ENCODE measurements at places on chromosomes 1 and 21.

- no peak for DNase-seq
Measured at GRCh38 chr1:36576551-36577110, 93.9 kb upstream of the CSF3R start.

- peak; percentile 49 for DNase-seq
Measured at GRCh38 chr1:40848530-40849189, 13.5 kb downstream of the CITED4 start.

DNA sequence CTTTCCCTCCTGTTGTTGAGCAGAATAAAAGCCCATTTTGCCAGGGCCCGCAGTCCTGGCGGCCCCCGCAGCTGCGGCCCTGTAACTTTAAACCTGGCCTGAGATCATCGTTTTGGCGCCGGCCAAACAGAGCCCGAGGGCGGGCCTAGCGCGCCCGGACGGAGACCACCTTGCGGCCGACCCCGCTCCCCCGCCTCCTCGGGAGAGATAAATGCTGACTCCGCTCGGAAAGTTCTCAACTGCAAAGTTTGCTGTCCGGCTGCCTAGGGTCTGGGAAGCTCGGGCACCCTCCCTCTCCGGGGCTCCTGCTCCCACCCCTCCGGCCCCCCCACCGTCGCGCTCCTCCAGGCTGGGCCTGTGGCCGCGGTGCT lies at the start of gene PDPN:
PDPN (plus strand) TSS at position 238 of the 371 bp plus-strand sequence. CDS start 202 bp downstream, outside the sequence.
- DNase-seq = no peak

DNA sequence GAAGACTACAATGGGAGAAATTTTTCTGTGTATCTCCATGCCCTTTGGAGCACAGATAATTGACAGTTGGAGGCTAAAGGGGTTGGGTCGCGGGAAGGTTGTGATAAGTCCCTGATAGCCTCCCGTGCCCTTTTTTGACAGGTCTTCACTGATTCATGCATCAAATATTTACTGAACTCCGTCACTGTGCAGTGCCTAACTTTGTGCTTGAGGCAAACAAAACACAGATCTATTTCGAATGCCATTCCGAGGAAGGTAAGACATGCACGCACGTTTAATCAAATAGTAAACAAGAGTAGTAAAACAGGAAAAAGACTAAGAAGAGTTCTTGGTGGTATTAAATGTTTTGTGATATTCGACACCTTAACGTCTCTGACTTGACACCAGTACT lies 494 bp upstream of the PIP5K1A start:
- DNase-seq = no peak

GRCh38 chr1:42779725-42780124 lies 5.1 kb upstream of the TMEM269 start:
- DNase-seq = no peak

GRCh38 chr1:30966690-30967369 lies 58.3 kb upstream of the SDC3 start:
- peak; percentile 42 for DNase-seq

DNA sequence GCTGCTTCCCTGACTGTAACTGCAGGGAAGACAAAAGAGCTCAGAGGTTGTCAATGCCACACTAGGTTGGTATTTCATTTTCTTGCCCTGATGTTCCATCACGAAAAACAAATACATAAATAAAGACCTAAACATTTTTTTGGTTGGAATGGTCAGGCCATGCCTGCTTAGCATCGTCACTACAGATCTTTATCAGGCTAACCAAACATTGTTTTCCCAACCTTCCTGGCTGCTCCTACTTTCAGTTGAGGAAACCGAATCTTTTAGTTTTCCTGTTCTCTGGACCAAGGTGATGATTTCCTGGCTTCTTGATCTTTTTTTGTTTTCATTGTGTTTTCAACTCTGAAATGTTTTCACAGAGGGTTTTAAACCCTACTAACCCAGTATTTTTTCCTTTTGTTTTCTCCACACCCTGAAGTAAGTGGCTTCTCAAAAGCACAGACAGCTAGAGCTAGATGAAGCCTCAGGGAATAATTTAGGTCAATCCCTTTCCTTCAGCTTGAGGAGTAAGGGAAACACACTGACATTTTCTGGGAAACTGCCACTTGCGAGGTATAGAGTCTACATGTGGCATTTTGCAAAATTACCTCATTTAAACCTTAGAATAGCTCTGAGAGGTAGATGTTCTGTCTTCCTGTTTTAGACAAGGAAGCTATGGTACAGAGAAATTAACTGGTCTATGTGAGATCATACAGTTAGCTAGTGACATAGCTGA lies 67.2 kb upstream of the CNN3 start:
- no peak for DNase-seq

DNA sequence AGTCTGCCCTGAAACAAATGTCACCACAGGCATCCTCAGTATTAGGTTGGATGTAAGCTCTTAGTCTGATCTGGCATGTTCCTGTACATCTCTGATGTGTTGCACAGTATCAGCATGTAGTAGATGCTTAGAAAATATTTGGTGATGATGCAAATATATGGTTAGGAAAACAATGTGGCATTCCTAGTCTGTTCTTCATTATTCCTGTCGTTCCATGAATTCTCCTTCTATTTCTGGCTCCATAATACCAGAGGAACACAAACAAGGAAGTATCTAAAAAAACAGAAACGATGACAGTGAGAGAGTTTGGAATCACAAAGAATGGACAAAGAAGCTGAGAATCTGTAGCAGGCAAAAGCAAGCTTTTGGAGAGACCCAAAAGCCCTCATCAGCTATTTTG lies 236.6 kb downstream of the HHAT start:
- no peak for DNase-seq

DNA sequence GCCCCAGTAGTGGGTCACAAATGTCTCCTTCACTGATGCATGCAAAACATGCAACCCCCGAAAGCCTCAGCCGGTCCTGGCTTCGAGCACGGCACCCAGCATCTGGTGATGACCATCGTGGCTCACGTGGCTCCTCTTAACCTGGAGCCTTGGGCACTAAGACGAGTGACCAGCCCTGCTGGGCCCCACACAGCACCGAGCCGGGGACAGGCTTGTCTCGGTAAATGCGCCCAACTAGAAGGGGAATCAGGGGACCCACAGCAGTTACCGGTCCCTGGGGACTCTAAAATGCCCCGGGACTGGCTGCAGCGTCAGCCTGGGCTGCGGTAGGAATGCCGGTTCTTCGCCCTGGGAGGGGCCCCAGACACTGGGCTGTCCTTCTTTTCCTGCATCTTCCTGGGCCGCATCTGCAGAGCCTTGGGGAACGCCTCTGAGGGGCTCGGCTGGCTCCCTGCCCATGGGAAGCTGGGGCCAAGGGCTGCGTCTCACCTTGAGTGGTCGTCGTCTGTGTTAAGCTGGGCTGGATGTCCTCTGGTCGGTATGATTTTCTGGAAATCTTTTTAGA lies 13.1 kb upstream of the TTC34 start:
- DNase-seq = no peak

DNA sequence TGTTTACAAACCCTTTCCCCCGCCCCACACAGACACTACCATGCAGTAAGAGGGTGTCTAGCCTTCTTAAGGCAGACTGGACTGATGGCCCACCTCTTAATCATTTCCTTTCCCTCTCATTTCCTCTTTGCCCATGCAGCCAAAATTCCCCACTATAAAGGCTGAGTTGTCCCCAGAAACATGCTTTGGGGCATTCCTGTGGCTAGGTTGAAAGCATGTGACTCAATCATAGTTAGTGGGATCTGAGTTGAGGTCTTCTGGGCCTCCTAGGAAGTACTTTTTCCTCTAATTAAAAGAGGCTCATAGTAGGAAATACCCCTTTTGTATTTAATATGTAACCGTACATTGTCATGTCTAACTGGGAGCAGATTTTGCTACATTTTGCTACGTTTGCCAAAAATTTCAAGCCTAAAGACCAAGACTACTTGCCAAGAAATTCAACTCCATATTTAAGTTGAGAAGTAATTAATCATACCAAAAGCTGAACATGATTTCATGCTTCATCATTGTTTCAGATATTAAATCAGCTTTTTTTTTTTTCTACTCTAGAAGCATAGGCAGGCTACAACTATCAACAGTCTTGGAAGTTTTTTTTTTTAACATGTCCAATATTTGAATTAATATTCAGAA lies 174.7 kb downstream of the ADGRL4 start:
- DNase-seq = peak; percentile 92

DNA sequence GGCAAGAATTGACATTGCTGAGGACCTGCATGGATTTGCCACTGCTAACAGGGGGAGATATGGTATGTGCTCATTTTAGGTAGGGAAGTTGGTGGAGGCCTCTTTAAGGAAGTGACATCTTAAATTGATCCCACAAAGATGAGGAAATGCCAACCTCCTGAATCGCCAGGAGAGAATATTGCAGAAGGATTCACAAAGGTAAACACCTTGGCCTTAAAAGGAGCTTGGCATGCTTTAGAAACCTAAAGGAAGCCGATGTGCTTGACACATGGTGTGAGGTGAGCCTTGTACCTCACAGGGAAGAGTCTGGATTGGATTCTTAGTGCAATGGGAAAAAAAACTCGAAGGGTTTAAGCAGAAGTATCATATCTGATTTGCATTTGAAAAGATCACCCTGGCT lies 470.5 kb upstream of the DAB1 start:
- DNase-seq = no peak

DNA sequence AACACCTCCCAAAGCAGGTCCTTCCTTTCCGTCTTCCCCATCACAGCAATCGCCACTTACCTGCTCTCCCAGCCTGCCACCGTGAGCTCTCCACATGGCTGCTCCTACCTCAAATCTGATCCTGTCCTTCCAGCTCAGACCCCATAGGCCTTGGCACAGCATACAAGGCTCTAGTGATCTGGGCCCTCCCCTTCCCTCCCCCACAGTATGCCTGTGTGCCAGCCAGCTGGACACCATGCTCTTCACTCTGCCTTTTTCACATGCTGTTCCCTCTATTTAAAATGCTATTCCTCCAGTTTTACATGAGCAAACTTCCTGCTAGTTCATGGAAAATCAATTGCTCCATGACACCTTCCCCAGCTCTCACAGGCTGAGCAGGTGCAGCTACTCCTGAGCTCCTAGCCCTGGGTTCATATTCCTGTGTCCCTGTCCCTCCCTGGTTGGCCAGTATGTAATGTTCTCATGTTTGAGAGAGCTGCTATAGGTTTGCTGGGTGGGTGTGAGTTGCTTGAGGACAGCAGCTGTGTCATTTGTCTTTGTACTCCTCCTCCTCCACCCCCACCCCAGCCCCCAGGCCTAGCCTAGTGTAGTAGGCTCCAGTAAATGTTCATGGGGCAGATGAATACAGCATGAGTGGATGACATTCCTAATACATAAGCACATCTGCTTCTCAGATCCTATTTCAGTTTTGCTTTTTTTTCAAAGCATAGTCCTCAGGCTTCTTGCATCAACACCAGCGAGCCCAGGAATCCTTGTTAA lies 6.3 kb upstream of the TNNT2 start:
- DNase-seq = peak; percentile 45

DNA sequence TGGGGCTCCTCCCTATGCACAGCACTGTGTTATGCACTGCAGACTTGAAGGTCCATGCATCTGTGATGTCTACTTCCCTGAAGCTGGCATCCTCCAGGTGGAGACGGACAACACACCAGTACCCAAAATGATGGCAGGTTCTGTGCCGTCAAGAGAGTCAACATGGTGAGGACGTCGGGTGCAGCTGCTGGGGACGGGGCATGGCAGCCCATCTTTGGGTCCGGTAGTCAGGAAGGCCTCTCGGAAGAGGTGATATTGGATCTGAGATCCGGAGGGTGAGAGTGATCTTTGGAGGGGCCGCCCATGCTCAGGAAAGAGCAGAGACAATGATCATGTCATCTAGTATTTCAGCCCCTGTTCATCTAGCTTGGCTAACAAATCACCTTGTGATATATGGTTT lies 104.1 kb downstream of the RIPK4 start:
- DNase-seq = no peak

DNA sequence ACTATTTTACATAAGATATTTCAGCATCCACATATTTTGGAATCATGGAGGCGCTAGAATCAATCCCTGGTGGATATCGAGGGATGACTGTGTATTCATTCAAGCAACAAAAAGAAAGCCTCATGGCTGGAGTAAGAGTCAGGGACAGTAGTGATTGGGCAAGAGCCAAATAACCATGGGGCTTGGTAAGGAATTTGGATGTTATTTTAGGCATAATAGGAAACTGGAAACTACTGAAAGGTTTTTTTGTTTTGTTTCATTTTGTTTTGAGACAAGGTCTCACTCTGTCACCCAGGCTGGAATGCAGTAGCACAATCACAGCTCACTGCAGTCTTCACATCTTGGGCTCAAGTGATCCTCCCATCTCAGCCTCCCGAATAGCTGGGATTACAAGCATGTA lies 33.8 kb upstream of the EYA3 start:
- peak; percentile 38 for DNase-seq

- peak; percentile 18 for DNase-seq
Measured at GRCh38 chr1:47809301-47810084, 187.7 kb downstream of the TRABD2B start.

GRCh38 chr1:99640672-99641071 lies 5.2 kb upstream of the PALMD start:
- DNase-seq = no peak
